ENCODE measurements at places on chromosomes 4 and X.

GRCh38 chr4:184816962-184817361 lies 8.8 kb downstream of the ACSL1 start:
- no peak for DNase-seq

DNA sequence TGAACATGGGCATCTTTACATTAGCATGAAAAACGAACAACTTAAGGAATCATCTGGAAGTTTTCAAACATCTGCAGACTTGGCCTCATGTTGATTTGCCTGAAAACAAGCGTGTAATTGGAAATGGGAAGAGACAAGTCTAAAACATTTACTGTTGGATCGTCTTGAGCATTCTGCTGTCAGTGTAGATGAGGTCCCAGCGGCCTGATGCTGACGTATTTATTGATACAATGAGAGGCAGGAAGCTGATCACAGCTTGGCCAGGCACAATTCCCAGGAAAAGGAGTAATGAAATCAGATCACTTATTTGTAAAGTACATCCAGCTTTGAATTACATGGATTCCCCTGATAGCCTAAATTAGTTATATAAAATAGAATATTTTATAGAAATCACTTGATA lies 210.6 kb downstream of the CLCN4 start:
- no peak for DNase-seq

DNA sequence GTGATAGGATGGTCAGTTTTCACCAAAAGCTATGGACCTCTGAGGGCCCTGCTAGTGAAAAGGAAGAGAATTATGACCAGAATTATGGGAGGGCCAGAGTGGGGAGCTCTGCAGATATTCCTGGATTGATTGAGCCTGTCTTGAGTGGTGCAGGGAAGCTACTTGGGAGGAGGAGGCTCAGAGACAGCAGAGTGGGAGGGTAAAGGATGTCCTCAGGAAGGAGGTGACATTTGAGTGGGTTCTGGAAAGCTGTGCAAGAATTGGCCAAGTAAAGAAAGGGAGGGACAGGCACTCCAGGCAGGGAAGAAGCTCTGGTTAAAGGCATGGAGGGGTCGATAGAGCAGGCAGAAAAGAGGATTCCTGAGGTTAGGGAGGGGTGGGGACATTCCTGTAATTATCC lies 24.1 kb downstream of the RNF4 start:
- DNase-seq = no peak

DNA sequence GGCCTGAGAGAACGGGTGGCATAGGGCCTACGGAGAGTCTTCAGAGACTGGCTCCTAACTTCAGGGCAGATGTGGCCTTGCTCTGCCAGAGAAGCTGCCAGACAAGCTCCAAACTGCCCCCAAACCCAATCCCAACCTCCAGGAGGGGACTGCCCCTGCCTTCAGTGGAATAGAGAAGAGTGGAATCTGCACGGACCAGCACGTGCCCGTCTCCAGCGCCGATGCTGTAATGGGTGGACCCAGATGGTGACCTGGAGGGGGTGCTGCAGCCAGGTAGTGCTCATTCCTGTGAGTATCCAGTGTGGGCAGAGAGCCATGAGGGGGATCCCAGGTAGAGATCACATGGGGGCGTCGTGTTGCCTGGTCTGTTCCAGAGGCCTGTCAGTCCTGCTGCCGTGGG lies 73.2 kb upstream of the NKX1-1 start:
- no peak for DNase-seq

DNA sequence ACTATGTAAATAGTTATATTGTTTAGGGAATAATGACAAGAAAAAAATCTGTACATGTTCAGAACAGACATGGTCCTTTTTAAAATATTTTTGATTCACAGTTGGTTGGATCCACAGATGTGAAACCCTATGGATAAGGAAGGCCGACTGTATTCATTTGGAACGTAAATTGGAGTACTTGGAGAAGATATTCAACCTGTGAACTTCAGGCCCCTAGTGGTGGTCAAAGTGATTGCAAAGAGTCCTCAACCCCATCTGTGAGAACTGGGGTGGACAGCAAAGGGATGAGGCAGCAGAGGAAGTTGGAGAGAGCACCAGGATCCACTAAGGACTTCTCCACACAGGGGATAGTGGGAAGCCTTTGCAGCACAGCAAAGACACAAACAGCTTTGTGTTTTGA lies 6.2 kb upstream of the CXCL13 start:
- DNase-seq = no peak

GRCh38 chr4:186104890-186105646 lies 564 bp downstream of the FAM149A start:
- DNase-seq = no peak

- DNase-seq = no peak
Observed at GRCh38 chr4:121400632-121401031, 19.8 kb upstream of the QRFPR start.
